ENCODE measurements at places on chromosomes 16 and 17. TPM values are rescaled to one million over a fixed set of nuclear protein-coding genes. Genes with fewer than 3 reads are reported as not detected.

OR2C1 gene
- 0.22 TPM for total RNA-seq

ZNF385C gene
- total RNA-seq: 1.7 TPM

TMEM100 gene
- 21.4 TPM for total RNA-seq

MNT gene
- total RNA-seq: 32.9 TPM

ACSM5 gene
- not detected for total RNA-seq

FSCN2 gene
- 3.8 TPM for total RNA-seq

HOXB8 gene
- total RNA-seq: 16.0 TPM

GRCh38 chr16:46743232-46743719, 4.9 kb downstream of the MYLK3 start:
- DNase-seq: no peak

DNA sequence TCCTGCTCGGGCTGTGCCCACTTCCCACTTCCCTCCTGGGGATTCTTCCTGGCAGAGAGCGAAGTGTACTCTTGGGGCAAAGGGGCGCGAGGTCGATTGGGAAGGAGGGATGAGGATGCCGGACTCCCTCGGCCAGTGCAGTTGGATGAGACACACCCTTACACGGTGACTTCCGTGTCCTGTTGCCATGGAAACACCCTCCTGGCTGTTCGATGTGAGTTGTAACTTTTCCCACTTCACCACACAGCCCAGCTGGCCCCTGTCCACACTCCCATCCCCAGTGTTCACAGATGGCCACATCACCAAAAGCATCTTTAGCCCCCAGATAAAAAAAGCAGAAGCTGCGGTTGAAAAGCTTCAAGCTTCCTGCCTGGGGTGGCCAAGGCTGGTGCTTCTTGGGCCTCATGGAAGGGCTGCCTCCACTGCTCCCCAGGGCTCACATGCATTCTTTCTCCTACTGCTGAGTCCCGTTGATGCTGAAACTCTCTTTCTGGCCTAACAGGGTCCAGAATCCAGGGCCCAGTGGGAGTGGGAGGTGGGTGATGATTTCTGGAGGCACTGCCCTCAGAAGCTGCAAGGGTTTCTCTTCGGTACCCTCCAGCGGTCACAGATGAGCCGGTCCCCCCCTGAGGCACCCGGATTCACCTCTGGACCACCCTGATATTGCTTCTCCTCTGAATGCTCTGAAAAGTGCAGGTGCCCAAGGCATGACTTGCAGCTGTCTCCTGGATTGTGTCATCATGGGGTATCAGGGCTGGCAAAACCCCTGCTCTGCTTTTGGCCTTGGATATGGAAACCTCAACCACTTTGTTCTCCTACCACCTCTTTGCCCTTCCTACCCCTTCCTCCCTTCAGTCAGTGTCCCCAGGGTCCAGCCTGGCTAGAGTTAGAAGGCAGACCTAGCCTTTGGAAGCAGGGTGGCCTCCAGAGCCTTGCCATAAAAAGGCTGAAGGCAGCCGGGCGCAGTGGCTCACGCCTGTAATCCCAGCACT, 2.2 kb upstream of the TRAF4 start:
- DNase-seq: no peak

DNA sequence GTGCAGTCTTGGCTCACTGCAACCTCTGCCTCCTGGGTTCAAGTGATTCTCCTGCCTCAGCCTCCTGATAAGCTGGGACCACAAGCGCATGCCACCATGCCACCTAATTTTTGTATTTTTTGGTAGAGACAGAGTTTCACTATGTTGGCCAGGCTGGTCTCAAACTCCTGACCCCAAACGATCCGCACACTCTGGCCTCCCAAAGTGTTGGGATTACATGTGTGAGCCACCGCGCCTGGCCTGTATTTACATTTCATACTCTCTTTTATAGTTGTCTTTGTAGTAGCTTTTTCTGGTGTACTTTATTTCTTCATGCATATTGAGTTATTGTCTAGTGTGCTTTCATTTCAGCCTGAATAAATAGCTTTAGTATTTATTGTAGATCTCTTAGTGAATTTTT, 10.1 kb upstream of the ADORA2B start:
- no peak for DNase-seq

DNA sequence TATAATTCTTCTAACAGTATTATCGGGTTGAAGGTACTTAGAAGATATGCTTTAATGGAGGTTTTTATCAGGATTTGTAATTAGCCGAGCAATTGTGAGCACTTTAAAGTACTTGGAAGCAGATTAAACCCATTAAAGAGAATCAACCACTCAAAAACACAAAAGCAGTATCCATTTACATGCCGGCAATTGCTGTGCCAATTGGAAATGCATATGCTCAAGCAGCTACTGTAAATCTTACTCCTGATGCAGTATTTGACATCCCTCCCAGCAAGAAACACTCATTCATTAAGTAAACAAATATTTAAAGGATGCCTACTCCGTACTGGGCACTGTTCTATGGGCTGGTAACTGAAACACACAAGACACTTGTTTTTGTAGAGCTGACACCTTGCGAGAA, 11.4 kb upstream of the CCL1 start:
- DNase-seq: no peak

GRCh38 chr17:63136369-63137012, 170.5 kb downstream of the TANC2 start:
- no peak for DNase-seq

DNA sequence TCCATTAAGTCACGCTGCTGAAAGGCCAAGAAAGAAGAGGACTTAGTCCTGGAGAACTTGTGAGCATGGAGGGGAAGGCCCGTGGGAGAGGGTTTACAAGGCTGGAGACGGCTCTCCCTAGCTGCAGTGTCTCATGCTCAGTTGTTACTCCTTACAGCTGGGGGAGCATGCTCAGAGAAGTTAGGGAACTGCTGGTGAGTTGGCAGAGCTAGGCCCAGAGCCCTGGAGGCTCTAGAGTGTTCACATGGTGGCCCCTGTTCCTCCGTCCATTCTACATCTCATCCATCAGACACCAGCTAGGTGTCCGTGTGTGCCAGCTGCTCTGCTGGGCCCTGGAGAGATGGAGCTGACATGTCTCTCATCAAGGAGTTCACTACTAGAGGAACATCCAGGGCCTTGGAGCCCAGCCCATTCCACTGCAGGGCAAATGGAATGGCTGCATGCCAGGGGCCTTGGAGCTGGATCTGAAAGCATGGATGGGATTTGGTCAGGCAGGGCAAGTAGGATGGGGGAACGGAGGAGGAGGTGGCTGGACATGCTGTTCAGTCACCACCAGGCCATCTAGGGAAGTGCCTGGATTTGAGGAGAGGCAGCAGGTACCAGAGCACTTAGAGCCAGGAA, 6.3 kb downstream of the XYLT2 start:
- DNase-seq: no peak

DNA sequence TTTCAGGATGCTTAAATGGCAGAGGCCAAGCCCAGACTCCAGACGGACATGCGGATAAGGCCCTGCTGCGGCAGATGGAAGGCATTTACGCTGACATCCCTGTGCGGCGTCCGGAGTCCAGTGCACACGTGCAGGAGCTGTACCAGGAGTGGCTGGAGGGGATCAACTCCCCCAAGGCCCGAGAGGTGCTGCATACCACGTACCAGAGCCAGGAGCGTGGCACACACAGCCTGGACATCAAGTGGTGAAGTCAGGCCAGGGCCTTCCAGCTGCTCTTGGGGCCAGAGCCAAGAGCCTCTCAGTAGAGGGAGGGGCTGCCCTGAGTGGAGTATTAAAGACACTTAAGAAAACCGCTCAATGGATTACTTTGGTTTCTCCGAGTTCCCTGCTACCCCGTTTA, 29.4 kb downstream of the NARF start:
- DNase-seq: no peak

- DNase-seq: no peak
Measured at GRCh38 chr17:63626551-63627180, 4.4 kb downstream of the MAP3K3 start.

- DNase-seq: no peak
Measured at GRCh38 chr16:17590711-17591654, 120.2 kb upstream of the XYLT1 start.

GRCh38 chr17:74746922-74747321, 1.5 kb upstream of the NHERF1 start:
- DNase-seq: no peak

DNA sequence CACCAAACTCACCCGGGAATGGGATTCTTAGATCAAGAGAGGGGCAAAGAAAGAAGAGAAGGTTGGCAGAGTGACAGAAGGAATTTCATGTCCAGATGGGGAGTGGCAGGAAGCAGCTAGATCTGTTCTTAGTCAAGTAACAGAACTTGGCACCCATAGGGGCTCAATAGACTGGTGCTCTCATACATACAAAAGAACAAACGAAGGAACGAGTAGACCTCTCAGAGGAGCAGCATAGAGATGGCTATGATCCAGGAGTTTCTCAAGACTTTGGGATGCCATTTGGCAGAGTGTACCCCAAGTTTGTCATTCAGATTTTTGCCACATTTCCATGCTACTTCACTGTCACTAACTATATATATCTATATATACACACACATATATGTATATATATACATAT, 47.9 kb downstream of the GINS3 start:
- DNase-seq: no peak

DNA sequence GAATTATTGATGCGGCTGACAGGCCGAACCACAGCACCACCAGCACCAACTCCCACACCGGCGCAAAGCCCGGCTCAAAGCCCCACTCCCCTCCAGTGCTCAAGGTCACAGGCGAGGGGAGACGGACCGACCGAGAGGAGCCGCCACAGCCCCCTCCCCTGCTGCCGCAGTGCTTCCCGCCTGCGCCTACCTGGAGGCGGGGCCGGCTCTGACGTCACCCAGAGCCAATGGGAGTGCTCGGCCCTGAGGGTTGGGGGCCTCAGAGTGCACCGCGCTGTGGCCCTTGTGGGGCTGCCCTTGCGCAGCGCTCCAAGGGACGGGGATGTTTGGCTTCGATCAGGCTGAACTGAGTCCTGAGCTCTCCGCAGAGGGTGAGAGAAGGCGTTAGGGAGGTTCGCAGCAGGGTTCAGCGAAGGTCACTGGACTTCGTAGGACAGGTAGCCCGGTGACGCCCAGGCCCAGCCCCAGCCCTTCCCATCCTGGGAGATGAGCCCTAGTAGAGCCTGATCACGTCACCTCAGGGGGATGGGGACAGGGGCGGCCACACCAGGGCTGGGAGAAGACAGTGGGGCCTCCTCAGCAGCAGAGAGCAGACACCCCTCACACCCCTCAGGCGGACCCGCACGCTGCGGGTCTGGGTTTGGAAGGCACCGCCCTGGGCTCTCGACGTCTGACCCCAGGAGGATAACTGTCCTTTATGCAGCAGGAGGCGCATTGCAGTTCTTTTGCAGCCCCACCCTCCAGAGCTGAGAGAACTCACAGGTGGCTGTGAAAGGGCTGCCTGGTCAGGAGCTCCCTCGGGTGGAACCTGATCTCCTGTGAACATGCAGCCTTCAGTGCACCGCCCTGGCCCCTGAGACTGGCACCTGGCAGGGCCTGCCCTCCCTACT, 1.5 kb downstream of the NDRG4 start:
- no peak for DNase-seq

DNA sequence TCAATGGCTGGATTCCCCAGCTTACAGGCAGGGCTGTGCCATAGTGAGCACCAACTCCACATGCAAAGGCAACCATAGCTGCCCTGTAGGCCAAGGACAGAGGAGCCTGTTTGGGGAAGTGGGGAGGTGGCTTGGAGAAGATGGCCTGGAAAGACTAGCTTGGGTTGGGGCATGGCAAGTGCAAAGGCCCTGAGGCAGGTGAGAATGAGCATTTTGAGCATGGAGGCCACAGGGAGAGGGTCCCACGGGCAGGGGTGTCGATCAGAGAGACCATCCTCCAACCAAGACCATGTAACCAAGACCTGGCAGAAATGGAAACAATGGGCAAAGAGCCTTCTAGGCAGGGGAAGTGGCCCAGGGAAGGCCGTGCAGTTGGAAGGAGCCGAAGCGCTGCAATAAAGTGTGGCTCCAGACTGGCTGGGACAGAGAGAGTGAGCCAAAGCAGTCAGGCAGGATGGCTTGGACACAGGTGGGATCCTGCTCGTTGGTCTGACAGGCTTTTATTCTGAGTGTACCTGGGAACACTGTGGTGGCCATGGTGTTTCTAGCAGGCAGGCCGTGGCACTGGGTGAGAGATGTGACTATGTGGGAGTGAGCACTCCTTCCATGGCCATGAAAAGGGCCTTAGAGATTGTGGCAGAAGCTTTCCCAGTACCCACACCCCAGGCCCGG, 24.8 kb upstream of the MPRIP start:
- DNase-seq: no peak

DNA sequence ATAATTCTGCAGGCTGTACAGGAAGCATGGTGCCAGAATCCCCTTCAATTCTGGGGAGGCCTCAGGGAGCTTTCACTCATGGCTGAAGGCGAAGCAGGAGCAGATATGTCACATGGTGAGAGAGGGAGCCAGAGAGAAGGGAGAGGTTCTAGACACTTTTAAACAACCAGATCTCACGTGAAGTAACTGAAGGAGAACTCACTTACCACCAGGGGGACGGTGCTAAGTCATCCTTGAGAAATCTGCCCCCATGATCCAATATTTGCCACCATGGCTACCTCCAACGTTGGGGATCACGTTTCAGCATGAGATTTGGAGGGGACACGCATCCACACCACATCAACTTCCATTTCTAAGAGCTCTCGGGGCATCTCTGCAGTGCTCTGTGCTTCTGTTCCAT, 37.4 kb upstream of the GNA13 start:
- no peak for DNase-seq

DNA sequence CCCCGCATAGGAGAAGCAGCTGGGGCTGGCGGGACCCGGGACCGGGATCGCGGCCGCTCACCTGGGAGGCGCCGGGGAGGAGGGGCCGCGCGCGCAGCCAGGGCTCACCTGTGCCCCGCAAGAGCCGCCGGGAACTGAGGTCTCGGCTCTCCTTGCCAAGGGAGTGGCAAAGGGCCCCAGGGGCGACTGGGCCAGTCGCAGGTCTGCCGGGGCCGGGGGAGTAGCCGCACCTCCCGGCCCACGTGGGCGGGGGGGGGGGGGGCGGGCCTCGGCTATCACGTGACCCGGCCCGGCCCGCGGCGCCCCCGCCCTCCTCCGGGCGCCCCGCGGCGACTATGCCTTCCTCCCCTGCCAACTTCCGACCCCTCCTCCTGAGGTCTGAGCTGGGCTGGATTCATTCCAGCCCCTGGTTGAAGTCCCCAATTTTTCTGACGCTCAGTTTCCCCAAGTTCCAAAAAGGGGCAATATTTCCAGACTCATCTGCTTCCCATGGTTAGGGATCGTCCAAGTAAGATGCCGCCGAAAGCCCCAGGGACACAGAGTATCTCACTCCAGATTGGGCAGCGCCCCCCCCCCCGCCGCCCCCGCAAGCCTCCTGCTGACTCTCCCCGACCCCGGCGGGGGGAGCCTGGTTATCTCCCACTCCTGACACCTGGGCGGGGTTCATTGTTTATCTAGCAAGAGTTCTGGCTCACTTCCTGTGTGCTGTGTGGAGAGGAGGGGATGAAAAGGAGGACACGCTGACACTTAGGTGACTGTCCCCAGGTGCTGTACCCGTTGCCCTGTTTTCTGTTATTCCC, at the start of gene TMC6:
TMC6 (minus strand) TSS at position 205 of the 800 bp plus-strand sequence. CDS start 1,923 bp downstream, outside the sequence.
- no peak for DNase-seq

GRCh38 chr16:20409398-20410120, at the start of gene ACSM5:
Gene ACSM5, plus strand, starts transcription at chr16:20409534. Its CDS starts 1,951 bp downstream, at chr16:20411485.
- DNase-seq: no peak

GRCh38 chr17:20706751-20707373, 127.3 kb downstream of the CDRT15L2 start:
- DNase-seq: no peak
